ENCODE measurements at places on chromosomes 7 and 10. TPM values are rescaled to one million over a fixed set of nuclear protein-coding genes. Genes with fewer than 3 reads are reported as not detected.

Gene EPDR1
- total RNA-seq, result 11.4 TPM

Gene CYP3A7
- total RNA-seq, result 0.39 TPM

Gene NEUROG3
- total RNA-seq, result not detected

Gene CTNNA3
- 7.1 TPM for total RNA-seq

Gene EPHB6
- 34.7 TPM for total RNA-seq

Gene NAT16
- total RNA-seq, result not detected

Gene SORCS1
- total RNA-seq, result 1.9 TPM

Measured in skin of body (tissue), 3 donors.